ENCODE measurements at places on chromosomes 16 and 17.

GRCh38 chr16:86085795-86086194 lies 186.8 kb downstream of the IRF8 start:
- no peak for DNase-seq

- no peak for DNase-seq
Measured at GRCh38 chr16:59634004-59634579, 900.0 kb upstream of the GOT2 start.

GRCh38 chr17:67689534-67690177 lies 28.1 kb upstream of the NOL11 start:
- DNase-seq: peak; percentile 64

- DNase-seq: no peak
Measured at GRCh38 chr16:11799017-11799381, 1.9 kb upstream of the ZC3H7A start.

- DNase-seq: peak; percentile 94
Measured at GRCh38 chr16:67546761-67547422, 15.4 kb upstream of the CTCF start.

DNA sequence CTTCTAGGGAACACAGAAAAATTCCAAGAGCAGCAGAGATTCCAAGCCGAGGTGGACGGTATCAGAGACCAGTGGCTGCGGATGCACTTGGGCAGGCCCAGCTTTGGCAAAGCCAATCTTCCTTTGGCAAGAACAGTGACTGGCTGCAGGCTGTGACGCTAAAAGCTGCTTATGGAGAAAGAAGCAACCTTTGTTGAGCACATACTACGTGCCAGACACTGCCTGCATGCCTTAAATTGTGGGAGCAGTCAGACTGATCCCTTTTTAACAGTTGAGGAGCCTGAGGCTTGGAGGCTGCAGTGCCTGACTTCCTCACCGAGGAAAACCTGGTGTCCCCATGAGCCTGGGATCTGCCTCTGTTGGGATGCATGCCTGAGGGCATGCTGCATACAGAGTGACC lies 69.0 kb upstream of the AMZ2 start:
- no peak for DNase-seq

DNA sequence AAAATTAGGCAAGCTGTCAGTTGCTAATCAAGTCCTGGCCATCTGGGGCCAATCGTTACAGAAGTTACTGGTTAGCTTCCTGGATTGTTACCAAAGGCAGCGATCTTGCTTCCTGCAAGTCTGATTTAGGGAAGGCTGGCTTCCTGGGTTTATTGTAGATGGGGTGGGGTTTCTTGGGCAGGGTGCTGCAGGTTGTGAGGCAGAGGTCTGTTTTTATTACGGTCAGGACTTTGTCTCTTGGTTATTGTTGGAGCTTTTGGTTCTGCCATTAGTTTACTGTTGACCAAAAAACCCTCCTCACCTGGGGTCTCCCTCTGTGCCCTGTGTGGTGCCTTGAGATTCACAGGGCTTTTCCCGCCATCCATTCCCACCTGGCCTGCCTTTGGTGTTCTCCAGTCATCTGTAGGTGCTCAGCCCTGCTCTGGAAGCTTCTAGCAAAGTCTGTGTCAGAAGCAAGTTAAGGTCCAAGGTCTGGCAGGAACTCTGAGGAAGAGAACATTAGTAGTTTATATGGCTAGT lies 36.9 kb downstream of the SLC47A1 start:
- no peak for DNase-seq

- no peak for DNase-seq
Measured at GRCh38 chr17:47955497-47956461, 1.9 kb downstream of the PRR15L start.

- no peak for DNase-seq
Measured at GRCh38 chr16:2365397-2366294, 25.1 kb upstream of the ABCA3 start.

- no peak for DNase-seq
Measured at GRCh38 chr17:79556271-79556670, 54.6 kb downstream of the RBFOX3 start.

DNA sequence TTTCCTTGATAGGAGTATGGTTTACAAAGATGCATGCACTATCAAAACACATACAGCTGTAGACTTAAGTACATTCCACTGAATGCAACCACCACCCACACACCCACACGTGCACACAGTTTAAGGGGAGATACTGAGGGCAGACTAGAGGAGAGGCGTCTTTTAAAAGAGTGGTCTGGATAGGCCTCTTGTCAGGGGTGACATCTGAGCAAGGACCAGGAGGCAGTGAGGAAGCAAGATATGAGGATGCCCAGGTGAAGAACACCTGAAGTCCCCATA lies 12.6 kb downstream of the MPHOSPH6 start:
- no peak for DNase-seq

DNA sequence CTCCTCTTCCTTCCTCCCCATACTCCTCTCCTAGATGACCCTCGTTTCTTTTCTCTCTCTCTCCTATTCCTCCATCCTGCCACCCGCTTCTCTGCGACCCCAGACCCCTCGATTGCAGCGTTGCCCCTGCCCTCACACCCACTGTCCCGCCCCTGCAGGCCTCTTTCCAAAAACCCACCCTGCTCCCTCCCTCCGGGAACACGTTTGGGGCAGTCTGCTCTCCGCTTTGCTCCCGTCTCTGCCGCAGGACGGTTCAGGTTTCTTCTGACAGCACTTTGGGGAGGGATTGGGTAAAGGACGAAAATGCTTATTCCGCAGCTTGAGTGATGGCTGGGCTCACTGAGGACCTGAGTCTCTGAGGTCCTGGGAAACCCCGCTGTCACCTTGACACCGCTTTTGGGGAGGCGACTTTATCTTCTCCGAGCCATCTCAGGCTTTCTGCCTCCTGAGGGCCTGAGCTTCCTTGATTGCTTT lies 690 bp downstream of the NDE1 start:
- DNase-seq: no peak

DNA sequence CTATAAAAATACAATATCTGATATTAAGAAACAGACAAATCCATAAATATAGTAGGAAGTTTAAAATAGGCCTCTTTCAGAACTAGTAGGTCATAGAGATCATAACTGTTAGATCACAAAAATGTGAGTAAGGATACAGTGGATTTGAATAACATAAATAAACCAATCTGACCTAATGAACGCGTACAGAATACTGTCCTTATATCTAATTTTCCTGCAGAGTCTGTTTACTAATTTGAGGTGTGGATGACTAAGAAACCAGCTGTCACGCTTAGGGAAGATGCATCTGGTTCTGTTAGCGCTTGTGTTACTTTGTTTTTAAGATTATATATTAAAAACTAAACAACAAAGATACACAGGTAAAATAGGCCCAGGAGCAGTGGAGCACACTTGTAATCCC lies 14.8 kb downstream of the CPD start:
- DNase-seq: no peak

- DNase-seq: no peak
Measured at GRCh38 chr17:62931101-62931500, 34.9 kb upstream of the TANC2 start.

DNA sequence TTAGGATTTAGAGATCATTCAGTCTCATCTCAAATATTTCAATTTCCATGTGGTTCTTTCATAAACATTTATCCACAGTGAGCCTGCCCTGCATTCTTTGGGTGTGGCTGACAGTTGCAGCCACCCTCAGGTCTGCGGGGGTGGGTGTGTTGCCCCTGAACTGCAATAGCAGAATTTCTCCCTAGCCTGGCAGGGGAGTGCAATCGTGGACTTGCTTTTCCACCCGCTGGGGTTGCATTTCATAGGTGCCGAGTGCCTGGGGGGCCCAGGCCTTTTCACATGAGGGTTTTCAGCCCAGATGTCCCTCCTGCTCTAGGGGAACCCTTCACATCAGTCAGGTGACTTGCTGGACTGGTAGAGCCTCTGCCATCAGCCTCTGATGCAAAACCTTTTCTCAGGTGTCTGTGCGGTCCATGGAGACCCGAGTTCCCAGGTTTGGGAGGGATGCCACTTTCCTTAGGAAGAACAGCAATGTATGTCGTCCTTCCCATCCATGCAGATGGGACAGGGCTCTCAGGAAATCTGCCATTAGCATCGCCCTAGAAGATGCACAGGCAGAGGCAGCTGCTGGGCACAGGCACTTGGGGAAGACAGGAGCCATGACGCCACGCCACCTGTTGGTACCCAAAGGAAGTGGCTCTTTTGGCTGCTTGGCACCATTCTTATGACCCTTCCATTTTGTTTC lies 2.4 kb upstream of the USP36 start:
- DNase-seq: peak; percentile 47

- no peak for DNase-seq
Measured at GRCh38 chr17:72455562-72455961, 334.7 kb downstream of the SOX9 start.

DNA sequence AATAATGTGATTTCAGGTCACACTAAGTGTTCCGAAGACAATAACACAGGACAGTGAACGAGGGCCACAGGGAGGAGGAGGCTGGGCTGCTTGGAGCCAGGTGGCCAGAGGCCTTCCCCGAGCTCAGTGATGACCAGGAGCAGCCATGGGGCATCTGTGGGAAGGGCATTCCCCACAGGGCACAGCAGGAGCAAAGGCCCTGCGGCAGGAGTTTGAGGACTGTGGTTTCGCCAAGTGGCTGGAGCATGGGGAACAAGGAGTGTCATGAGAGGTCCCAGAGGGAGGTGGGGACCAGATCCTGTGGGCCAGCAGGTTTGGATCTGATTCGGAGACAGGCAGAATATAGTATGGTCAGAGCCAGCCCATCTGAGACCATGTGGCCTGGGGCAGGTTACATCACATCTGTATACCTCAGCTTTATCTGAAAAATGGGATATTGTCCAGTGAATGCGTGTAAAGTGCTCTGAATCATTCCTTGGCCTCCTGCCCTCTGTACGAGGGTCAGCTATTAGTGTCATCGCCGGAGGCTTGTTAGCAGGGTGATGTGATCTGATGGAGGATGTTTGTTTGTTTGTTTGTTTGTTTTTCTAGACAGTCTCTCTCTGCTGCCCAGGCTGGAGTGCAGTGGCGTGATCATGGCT lies 176.8 kb downstream of the KATNIP start:
- DNase-seq: no peak

GRCh38 chr16:87115646-87116045 lies 201.5 kb downstream of the C16orf95 start:
- DNase-seq: no peak

DNA sequence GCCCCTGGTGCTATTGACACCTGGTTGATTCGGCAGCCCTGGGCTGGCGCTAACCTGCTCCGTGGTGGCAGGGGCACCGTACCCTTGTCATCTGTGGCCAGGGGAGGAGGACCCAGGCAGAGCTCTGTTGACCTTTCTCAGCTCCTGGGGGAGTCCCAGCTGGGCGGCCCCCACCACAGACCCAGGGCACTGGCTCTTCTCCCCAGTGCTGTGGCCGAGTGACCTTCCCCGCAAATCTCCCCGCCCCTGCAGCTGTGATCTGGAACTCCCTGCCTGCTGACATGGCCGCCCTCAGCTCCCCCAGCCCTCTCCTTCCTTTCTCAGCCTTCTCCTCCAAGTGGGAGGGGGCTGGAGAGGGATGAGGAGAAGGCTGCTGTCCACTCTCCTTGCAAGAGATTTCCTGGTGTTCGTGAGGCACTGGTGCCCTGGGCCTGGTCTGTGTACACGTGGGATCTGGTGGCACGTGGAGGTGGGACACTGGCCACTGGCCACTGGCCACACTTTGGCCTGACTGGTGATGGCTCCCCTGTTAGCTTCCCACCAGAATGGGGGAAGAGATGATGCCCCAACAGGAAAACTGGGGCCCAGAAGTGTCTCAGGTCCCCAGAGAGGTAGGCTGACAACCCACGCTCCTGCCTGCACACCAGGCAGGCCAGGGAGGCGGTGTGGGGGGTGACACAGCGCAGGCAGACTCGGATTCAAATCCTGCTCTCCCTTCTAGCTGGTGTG lies 8.2 kb downstream of the FMNL1 start:
- no peak for DNase-seq

- no peak for DNase-seq
Measured at GRCh38 chr17:38598536-38598935, 7.2 kb downstream of the SRCIN1 start.

- DNase-seq: no peak
Measured at GRCh38 chr17:4641297-4642195, at the start of gene ALOX15. Gene ALOX15 (minus strand): TSS chr17:4641678. CDS start chr17:4641651, 27 bp downstream.

DNA sequence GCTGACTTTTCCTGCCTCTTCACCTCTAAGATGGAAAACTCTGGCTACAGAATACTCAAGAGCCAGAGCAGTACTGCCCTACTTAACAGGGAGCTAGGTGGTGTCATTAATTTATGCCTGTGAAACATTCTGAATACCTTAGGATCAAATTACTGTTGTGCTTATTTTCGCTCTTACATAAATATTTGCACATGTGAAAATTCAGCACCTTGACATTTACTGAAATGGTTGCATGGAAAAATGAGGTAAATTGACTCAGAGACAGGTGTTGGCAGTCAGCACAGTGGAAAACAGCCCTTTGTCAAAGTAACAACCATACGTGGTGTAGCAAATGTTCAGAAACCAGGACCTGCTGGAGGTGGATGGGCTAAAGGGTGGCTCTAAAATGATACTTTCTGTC lies 193.6 kb downstream of the CDH8 start:
- no peak for DNase-seq

DNA sequence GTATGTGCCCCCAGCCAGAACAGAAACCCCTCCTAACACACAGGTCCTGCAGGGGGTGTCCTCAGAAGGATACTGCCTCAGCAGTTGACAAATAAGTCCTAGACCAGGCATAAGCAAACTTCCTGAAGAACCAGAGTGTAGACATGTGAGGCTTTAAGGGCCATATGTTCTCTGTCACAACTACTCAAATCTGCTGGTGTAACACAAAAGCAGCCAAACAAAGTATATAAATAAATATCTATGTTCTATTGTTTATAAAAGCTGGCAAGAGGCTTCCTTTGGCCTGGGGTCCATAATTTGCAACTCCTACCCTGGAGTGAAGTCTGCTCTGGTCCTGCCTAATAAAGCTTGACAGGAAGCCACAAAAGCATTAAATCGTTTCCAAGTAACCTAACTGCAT lies 9.9 kb downstream of the FAM83G start:
- DNase-seq: no peak

GRCh38 chr16:66486773-66487579 lies 59.9 kb downstream of the BEAN1 start:
- DNase-seq: no peak

DNA sequence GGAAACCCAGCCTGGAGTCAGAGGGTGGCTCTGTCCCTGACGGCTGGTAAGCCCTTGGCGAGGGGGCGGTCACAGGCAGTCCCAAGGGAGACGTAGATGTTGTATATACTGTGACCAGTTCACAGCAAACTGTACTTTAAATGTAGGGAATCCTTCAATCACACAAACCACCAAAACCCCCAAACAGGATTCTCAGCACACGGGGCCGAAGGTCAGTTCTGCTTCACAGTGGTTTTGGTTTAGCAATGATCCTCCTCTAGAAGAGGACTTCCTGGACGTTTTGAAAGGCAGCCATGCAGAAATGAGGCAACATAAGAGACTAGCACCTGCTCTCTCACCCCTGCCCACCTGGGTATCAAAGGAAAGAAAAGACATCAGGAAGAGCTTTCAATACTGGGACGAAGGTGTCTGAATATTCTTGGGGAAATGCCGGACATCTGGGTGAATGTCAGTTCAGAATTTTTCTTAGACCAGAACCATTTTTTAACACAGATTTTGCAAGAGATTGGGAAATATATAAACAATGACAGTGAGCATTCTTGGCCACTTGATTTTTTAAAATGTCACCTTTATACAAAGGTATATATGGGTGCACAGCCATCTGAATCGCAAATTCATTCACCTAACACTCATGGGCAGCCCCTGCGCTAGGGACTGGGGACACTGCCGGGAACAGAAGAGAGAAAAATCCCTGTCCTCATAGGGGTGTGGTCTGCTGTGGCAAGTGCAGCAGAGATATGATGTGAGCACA lies 74.2 kb downstream of the CRISPLD2 start:
- DNase-seq: no peak

Data from HuH-7.5 (cell line).